ENCODE measurements at places on chromosomes 3 and 15.

- no peak for DNase-seq
Measured at GRCh38 chr3:43638594-43639447, 17.0 kb upstream of the ANO10 start.

- DNase-seq = no peak
Measured at GRCh38 chr3:15438983-15439382, 11.6 kb downstream of the EAF1 start.

- DNase-seq = no peak
Measured at GRCh38 chr15:87522997-87523396, 733.5 kb downstream of the NTRK3 start.

- DNase-seq = no peak
Measured at GRCh38 chr15:85543741-85544155, 163.3 kb downstream of the AKAP13 start.

DNA sequence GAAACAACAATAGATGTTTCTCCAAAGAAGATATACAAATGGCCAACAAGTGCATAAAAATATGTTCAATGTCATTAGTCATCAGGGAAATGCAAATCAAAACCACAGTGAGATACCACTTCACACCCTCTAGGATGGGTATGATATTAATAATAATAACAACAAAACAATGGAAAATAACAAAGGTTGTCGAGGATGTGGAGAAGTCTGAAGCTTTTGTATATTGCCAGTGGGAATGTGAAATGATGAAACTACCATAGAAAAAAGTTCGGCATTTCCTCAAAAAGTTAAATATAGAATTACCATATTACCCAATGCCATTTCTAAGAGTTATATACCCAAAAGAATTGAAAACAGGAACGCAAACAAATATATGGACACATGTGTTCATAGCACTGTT is 10.8 kb downstream of the BHLHE40 start:
- no peak for DNase-seq

DNA sequence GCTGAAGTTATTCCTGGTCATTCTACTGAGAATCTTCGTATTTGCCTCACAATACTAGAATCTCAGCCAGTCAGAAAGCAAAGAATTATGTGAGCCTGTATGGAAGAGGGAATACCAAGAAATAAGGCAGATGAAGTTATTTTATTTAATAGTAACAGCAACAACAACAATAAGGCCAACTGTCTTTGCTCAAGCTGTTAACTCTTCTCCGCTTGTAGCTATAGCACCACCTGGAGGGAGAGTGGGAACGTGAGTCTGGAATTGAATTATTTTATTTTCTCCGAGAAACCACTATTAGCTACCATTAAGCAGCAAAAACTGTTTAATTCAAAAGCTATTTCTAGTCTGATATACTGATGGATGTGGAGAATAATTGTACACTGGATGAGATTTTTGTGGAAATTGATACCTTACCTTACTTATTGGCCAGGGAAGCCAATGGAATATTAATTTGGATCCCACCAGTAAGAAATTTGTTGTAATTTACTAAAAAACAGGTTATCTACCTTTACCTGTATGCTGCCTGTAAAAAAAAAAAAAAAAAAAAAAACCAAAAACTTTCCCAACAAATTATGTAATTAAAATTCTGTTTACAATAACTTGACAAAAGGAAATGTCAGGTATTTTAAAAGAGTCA is 50.1 kb downstream of the CALML4 start:
- peak; percentile 40 for DNase-seq

DNA sequence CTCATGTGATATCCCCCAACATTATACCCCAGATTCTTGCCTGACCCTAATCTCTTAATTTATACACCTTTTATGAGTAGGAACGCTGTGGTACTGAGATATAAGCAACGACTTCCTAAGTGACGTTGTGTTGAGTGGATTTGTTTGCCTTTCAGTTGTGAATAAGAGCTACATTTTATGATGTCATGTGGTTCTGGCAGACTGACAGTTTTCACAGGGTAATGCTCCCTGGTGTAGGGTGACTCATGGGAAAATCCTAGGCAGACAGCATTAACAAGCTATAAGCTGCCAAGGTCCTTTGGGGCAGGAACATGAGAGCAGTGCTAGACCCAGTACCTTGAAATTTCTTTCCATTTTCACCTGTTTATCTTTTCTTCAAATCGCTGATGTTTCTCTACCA is 11.2 kb downstream of the C3orf52 start:
- peak; percentile 100 for DNase-seq

DNA sequence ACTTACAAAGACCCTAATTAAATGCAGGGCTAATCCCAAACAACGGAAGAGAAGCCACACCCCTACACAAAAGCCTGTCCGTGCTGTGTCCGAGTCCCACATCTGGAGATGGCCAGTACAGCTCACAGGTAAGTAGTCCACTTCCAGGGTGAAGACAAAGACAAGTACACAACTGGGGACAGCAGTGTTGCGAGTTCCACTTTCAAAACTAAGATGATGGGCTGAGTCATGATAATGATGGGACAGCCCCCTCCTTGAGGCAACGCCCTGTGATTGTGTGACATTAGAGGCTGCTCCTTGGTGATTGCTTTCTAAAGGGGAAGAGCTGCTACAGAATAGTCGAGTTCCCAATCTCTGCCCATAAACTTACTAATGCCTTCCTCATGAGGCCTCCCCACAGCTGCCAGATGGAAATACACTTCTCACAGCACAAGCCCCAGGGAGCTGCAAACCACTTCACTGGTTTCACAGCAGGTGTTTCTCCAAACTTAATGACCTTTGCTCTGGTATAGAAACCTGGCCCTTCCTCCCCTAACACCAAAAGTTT is 27.6 kb downstream of the RFT1 start:
- DNase-seq = no peak
